ENCODE measurements at places on chromosomes 2 and 18.
A peak's percentile ranks its signal among the peaks of the same experiment; 100 is the strongest.

DNA sequence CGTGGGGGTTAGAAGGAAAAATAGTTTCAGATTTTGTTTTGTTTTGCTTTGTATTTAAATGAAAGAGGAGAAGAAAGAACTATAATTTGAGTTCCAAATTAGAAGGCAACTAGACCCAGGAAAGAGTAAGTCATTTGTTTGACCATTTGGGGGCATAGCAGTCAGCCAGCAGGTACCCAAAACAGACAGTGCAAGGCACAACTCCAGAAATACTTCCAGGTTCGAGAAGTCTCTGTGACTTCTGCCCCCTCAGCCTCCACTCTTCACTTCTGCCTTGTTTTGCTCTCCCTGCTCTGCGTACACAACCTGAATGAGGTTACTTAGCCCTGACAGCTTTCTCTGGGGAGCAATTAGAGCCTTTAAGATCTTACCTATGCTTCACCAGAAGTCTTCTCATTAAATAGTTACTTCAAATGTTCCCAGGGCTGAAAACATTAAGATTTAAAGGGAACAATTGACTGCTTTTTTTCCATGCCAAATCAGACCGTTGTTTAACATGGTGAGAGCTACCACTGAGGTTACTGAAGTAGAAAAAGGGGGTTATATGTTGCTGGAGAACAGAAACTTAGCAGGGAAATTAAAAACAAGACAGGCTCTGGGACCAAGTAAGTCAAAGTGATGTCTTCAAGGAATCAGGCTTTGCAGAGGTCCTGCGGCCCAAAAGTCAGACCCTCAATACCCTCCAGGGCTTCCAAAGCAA lies 216.9 kb downstream of the BCL11A start:
- no peak for DNase-seq

DNA sequence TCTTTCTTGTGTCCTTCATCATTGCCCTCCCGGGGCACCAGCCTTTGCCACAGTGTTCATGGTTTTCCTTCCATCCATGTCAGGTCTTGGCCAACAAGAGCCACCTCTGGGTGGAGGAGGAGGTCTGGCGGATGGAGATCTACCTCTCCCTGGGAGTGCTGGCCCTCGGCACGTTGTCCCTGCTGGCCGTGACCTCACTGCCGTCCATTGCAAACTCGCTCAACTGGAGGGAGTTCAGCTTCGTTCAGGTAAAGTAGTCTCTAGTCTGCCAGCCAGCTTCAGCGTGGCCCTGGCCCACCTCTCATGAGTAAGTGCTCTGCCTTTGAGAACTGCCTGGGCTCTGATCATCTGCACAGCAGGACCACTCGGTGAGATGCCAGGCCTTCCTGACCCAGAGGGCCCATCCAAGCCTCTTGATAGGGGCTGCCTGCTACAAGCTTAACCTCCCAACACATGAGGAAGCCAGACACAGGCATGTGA lies 31.0 kb downstream of the STEAP3 start:
- DNase-seq, result no peak

GRCh38 chr2:75074228-75074627 lies 115.8 kb downstream of the POLE4 start:
- DNase-seq, result no peak

GRCh38 chr2:186532891-186533290 lies 46.8 kb downstream of the ZC3H15 start:
- DNase-seq, result no peak

GRCh38 chr2:30923623-30924022 lies 116.4 kb upstream of the CAPN13 start:
- no peak for DNase-seq

DNA sequence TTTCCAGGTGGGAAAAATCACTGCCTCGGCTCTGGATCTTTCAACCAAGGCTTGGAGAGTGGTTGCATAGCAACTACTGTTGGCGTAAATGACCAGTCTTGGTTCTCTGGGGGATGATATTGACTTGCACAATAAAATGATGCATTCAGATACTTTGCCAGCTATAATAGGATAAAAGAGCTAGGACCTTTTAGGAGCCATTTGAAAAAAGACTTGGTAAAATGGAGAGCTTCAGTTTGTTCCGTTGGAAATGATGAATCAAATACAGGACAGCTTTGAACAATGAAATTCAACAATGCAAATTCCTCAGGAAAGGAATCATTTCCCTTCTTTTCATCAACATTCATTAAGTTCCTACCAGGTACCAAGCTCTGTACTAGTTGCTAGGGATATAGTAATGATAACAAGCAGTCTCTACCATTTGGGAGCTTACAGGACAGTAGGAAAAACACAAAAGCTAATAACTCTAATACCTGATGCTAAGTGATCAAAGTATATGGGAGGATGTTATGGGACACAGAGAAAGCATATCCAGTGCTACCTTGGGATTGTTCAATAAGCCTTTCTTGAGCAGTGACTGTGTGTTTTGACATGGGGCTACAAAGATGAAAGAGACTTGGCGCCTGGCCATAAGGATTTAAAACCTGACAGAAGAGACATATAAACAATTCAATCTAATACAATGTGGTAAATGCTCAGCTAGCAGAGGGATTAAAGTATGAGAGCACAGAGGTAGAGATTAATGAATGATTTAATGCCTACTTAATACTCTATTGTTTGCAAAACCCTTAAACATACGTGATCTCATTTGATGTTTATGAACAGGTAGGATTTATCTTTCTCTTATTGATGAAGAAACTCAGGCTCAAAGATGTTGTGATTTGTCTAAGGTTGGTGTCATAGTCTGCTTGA lies 110.7 kb downstream of the QPCT start:
- DNase-seq, result no peak

GRCh38 chr2:1283871-1284270 lies 129.4 kb upstream of the TPO start:
- no peak for DNase-seq

- no peak for DNase-seq
Measured at GRCh38 chr2:197037863-197038398, 111.4 kb upstream of the PGAP1 start.

DNA sequence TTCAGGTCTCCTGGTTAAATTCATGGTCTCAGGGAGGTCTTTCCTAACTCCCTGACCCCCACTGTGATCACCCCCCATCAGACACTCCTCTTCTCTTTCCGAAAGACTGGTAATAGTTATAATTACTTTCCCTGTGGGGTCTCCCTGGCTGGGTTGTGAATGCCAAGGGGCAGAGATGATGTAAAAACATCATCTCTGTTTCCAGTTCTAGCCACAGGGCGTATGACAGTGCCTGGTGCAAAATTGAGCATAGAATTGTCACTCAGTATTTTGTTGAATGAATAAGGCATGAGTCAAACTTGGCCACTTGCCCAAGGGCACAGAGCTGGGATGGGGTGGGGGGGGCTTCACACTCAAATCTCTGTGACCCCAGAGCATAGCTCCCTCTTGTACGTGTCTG lies 65.2 kb downstream of the LTBP1 start:
- no peak for DNase-seq

- no peak for DNase-seq
Measured at GRCh38 chr2:128477026-128477820, 158.6 kb upstream of the HS6ST1 start.

DNA sequence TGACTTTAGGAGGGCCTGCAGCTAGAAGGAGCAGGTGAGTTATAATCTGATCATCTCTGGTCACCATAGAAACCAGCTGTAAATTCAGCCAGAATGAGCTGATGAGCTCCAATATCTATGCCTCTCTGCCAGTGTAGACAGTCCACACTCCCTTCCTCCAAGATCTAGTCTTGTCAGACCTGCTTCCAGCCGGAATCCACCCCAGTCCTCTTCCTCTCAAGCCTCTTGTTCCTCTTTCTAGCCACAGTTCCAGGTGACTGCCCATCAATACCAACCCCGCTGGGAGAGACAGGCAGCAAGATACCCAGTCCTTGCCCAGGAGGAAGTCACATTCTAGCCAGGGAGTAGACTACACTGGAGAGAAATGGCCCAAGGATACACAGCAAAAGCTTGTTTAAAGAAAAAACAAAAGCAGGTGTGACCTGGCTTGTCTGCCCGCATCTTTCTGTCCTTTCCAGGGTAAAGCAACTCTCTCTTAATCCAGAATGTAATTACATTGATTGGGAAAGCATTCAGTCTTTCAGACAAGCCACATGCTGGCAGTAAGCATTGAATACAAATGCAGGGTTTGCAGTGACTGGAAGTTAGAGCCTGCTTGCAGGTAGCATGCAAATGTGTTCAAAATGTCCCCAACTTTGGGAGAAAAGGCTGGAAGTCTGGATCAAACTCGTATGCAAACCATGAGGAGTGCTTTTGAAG lies 9.0 kb upstream of the SLC35F6 start:
- DNase-seq, result no peak

DNA sequence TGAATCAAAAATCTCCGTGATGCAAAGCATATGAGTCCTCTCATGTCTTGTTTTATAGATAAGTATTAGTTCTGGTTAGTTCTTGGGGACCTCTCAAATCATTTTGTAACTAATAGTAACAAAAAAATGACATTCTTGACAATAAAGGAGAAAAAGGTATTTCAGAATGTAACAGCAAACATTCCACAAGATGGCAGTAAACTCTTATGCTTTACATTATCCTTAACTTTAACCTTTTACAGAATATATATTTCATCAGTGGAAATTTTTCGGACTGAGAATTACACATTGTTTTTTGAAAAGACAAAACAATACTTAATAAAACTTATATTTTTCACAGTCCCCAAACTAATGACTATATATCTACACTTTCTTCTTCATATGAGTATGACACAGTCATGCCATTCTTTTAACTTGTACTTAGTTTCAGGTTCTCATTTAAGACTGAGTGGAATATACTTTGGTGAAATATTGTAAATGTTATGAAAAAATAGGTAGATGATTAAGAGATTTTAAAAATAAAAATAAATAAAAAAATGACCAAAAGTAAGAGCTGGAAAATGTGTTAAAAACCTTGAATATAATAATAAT lies 142.9 kb upstream of the NXPH2 start:
- no peak for DNase-seq

DNA sequence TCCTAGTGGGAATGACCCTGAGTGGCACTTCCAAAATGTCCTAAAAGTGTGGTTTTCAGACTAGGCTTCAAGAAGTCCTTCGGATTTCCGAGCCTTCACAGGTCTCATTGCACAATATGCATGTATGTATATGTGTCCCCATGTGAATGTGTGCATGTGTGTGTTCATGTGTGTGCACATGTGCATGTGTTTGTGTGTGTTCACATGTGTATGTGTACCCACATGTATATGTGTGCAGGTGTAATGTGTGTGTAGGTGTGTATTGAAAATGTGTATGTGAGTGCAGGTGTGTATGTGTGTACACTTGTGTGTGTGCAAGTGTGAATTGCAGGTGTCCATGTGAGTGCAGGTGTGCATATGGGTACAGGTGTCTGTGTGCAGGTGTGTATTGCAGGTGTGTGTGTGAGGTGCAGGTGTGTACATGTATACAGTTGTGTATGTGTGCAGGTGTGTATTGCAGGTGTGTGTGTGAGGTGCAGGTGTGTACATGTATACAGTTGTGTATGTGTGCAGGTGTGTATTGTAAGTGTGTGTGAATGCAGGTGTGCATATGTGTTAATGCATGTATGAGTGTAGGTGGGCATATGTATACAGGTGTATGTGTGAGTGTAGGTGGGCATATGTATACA lies 124.4 kb upstream of the EPB41L3 start:
- DNase-seq, result no peak

- no peak for DNase-seq
Measured at GRCh38 chr2:217438821-217439220, 564.0 kb downstream of the TNS1 start.

DNA sequence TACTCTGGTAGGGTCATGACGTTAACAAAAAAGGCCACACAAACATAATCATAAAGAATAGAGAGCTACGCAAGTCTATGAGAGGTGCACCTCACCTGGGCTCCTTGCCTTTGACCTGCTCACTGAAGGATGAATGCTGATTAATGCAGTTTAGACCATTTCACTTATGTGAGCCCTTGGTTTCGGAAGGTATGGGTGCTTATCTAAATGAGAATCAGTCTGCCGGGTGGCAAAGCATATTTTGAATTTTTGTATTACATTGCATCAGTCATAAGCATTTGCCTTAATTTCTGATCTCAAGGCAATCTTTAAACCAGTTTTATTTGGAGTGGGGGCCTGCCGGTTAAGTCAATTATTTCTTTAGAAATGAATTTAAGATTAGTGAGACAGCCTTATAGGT lies 42.8 kb downstream of the SLC9A4 start:
- no peak for DNase-seq

- DNase-seq, result no peak
Measured at GRCh38 chr18:47689371-47689770, 241.1 kb downstream of the SMAD2 start.

DNA sequence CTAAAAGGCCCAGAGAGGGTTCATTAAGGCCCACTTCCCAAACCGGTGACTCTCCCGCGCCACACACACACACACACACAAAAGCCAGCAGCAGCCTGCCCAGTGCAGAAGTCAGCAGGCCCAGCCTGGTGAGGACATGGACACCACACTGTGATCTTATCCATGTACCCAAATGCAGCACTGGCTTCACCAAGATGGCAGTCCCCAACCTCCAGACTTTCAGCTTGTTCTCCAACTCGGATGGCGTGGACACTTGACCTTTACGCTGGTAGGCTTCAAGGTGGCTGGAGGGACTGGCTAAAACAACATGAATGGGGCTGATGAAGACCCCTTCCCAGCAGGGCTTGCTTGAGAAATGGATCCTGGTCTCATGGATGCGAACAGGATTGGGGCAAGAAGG lies 50.4 kb downstream of the TNS1 start:
- DNase-seq, result no peak

DNA sequence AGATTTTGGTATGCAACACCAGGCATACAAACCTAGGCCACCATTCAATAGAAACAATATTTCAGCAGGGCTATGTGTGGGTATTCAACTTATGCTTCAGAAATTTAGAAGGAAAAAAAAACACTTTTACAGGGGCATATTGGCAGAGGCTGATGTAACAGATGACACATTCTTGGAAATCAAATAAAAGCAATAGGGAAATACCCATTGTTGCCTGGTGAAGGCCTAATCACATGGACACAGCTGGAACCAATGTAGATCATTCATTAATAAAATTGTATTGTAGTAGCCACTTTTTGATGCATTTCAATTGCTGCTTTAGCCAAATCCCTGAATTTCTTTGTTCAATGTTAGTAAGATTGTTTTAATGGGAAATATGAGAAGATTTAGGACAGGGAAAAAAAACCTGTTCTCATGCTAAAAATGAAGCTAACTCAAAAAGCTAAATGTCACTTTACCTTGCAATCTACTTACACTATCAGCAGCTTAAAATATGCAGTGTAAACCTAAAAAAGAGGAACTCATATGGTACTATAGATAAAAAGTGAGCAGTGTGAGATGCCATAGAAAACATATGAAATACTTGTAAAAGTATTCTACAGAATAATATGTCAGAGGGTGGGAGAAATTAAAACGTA lies 289.4 kb downstream of the ZEB2 start:
- peak; percentile 11 for DNase-seq

DNA sequence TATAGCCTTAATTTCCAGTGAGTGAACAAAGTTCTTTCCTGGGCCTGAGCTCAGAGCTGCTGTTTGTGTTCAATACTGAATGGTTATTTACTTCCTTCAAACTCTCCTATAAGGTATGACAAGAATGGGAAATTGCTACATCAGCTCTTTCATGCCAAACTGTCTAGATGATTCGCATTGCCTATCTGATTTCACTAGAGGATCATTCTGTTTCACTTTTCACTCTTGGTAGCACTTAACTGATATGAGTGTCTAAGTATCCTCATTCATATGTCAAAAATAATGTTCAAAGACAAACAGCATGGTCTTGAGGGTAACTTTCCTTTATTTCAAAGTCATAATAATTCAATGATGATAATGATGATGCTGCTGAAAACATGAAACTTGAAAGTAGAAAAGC lies 32.9 kb upstream of the SCG2 start:
- peak; percentile 15 for DNase-seq

All from GM04504 (cell line).